NCI-H774 (cell line): ENCODE measurements at places on chromosomes 1 and 21.

DNA sequence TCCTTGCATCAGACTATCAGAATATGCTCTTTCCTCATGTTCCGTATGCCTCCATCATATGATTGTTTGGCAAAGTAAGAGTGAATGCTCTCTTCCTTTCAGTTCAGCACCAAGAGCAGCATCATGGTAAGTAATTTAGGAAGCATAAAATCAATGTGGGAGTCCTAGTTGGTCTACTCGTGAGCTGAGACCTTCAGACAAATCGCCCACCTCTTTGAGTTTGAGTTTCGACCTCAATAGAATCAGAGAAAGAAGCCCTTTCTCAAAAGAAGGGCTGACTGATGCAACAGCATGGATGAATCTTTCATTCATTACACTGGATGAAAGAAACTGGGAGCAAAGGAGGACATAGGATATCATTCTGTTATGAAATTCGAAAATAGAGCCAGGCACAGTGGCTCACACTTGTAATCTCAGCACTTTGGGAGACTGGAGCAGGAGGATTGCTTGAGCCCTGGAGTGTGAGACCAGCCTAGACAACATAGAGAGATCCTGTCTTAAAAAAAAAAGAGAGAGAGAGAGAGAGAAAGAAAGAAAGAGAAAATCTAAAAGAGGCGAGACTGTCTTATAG lies 112.5 kb downstream of the ZC3H11B start:
- no peak for DNase-seq

- DNase-seq, result no peak
Observed at GRCh38 chr21:35520302-35520701, 471.2 kb upstream of the RUNX1 start.

GRCh38 chr1:187157552-187157951 lies 328.8 kb downstream of the PLA2G4A start:
- no peak for DNase-seq

DNA sequence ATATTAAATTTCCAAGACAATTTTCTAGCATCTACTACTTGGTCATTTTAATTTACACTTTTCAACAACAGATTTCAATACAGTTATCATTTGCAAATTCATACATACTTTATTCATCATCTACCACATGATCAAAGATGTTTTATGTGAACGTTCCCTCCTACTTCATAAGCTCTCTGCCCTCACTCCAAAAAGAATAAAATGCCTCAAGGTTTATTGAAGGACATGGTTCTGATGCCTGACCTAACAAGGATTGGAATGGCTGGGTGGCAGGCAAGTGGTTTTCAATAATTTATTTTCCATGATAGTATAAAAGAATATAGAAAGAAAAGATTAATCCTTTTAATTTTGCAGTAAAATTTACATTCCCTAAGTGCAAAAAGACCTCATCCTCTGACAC lies 5.4 kb downstream of the CDKN2C start:
- DNase-seq, result no peak

- no peak for DNase-seq
Observed at GRCh38 chr1:40712997-40713396, 21.5 kb downstream of the NFYC start.
